ENCODE measurements at places on chromosomes 12 and 14.

DNA sequence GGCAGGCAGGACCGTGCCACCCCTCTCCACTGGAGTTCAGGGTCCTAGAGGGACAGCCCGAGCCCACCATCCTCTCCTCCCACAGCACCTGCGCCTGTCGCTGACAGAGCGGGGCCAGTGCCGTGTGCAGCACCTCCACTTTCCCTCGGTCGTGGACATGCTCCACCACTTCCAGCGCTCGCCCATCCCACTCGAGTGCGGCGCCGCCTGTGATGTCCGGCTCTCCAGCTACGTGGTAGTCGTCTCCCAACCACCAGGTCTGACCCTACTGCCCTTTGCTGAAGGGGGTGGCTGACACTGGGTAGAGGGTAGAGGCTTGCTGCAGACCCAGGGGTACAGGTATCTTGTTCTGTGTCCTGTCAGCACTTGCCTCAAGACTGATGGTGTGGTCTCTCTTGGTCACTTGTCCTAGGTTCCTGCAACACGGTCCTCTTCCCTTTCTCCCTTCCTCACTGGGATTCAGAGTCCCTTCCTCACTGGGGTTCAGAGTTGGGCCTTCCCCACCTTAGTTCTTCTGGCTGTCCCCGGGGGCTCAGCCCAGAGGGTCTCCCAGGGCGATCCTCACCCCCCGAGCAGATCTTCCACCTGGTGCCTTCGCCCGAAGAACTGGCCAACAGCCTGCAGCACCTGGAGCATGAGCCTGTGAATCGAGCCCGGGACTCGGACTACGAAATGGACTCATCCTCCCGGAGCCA, 42.0 kb downstream of the SH2B3 start:
- no peak for DNase-seq

DNA sequence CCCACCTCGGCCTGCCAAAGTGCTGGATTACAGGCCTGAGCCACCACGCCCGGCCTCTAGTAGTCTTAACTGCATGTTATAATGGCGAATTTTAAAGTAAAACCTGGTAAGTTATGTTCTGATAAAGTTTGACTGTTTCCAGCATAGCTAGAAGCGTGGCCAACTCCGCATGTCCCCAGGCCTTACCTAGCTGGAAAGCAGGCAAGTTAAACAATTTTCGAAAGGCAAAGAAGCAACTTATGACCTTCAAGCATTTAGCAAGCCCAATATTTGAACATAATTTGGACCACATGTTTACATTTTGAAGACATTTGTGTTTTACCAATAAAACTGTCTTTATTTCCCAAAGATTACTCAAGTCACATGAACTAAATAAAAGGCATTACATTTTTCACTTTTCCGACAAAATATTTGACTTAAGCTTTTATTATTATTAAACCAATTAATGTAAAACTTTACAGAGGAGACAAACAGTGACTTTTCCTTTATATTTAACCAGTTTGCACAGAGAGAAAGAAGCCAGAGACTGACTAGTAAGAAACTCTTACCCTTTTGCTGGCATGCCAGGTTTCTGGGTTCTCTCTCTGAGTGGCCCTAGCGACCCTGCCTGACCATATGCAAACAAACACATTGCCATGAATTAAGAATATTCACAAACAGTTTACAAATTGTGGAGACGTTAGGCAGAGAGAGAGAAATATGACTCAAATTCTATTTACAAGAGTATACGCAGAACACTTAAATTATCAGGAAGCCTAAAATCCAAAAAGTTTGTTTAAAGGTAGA, 106.3 kb downstream of the RIN3 start:
- no peak for DNase-seq

- DNase-seq = no peak
Observed at GRCh38 chr12:49655595-49656236, 32.4 kb downstream of the PRPF40B start.

DNA sequence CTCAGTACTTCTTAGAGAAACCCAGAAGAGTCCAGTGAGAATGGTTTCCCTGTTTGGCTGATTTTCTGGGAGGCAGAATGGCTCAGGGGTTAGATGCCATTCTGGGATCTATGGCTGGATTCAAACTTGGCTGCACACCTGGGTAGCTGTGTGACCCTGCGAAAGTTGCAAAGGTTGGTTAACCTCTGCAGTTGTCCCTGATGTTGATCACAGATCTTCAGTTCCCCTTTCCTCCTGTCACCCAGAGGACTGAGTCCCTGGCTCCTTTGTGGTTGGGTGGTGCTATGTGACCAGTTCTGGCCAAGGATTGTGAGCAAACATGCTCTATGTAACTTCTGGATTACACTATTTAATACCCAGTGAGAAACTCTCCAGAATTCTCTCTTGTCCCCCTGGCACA, 418.0 kb downstream of the RGS6 start:
- DNase-seq = no peak

GRCh38 chr12:124395986-124396385, 101.1 kb downstream of the RFLNA start:
- no peak for DNase-seq

DNA sequence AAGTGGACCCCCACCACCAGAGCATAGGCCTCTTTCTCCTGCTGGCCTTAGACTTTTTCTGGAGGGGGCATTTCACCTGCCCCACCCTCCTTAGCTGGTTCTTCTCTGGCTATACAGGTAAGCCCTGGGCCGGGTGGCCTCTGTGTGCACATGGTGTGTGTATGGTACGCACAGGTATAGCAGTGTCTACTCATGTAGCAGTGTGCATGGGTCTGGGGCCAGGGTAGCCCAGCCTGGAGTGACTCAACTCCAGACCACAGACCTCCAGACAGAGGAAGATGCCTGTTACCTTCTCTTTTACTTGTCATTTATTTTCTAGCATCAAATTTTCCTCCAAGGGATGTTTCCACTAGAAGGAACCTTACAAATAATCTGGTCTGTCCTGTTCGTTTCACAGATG, 6.9 kb downstream of the KCNA5 start:
- no peak for DNase-seq

- peak; percentile 26 for DNase-seq
Observed at GRCh38 chr12:106248846-106249371, 1.1 kb upstream of the CKAP4 start.

- no peak for DNase-seq
Observed at GRCh38 chr14:92503756-92504491, 9.7 kb upstream of the RIN3 start.

DNA sequence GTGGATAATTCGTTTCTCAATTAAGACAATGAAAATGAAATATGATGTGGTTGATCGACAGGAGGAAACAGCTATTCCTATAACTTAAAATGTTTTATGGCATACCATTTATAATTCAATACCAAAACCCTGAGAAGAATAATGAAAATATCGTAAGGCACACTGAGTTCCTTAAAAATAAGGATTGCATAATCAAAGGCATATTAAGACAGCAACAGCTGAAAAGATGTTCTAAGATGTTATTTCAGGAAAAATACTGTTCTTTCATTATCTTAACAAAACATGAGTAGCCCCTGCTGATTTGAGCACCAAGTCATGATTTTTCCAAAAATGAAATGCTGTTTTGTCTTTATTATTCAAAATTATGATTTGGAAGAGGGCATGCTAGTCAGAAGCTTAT, 189.4 kb upstream of the ALG10 start:
- no peak for DNase-seq

GRCh38 chr12:19491863-19492262, 52.6 kb downstream of the AEBP2 start:
- DNase-seq = no peak

GRCh38 chr12:79016181-79016580, 151.6 kb downstream of the SYT1 start:
- DNase-seq = no peak

DNA sequence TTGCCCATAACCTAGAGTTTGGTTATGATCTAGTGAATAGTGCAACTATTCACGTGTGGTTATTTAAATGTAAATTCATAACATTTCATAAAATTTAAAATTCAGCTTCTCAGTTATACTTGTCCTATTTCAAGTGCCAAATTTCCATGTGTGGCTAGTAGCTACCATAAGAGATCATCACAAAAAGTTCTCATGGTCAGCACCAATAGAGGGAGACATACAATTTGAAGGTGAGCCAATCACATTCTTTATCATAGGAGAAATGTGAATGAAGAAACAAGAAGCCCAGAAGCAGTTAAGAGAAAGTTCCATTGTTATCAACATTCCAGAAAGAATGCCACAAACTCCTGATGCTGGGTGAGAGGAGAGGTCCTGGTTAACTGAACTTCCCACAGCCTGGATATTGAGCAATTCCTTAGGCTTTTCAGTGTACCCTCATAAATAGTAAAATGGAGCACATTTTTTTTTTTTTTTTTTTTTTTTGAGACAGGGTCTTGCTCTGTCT, 892.9 kb upstream of the USP15 start:
- no peak for DNase-seq

DNA sequence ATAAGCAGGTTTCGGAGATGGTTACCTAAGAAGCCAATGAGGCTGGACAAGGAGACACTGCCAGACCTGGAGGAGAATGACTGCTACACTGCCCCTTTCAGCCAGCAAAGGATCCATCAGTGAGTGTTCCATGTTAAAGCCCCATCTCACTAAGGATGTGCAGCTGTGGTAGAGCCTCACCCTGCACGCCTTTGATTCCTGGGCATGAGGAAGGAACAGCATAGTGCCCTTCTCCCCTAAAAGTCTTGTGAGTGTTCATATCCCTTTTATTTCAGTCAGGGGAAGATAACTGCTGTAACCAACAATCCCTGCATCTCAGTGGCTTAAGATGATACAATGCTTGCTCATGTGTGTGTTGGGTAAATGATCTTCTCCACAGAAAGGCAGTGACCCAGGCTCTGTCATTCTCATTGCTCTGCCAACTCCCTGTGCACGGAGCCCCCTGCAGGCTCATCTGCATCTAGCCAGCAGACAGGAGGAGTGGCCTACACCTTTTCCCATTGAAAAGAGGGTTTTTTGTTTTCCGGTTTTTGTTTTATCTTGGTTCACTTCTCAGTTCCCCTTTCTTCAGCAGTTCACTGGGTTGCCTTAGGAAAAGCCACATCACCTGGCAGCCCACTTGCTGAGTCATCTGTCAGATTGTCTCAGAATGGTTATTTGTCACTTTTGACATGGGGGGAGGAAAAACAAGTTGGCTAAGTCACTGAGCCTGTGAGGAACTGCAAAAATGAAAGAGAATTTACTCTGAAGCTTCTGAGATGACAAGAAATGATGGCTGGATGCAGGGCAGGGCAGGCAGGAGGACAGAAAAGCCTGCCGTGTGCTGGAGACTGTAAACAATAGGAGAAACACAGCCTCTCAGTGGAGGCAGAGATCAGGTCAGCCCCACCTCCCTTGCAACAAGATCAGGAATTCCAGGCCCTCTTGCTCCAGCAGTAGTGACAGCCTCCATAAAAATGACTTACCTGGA, 193.3 kb downstream of the ANO4 start:
- DNase-seq = no peak

DNA sequence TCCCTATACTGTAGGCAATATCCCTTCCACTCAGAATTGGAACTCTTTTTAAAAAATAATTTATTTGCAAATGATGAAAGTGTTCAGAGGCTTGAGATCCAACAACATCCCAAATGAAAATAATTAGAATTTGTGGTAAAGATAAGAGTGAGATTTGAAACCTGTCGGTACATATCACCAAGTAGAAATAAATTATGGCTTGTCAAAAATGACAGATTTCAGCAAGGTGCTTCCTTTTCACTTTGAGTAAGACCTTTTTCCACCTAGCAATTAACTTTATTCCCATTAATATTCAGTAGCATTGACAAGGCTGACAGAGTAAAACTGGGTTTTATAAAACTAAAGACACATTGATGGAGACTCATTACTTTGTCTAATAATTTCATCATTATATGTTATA, 107.7 kb upstream of the PRKD1 start:
- no peak for DNase-seq

GRCh38 chr14:65738339-65738738, 325.8 kb downstream of the FUT8 start:
- no peak for DNase-seq

GRCh38 chr12:1346126-1346525, 248.3 kb downstream of the FBXL14 start:
- DNase-seq = no peak

DNA sequence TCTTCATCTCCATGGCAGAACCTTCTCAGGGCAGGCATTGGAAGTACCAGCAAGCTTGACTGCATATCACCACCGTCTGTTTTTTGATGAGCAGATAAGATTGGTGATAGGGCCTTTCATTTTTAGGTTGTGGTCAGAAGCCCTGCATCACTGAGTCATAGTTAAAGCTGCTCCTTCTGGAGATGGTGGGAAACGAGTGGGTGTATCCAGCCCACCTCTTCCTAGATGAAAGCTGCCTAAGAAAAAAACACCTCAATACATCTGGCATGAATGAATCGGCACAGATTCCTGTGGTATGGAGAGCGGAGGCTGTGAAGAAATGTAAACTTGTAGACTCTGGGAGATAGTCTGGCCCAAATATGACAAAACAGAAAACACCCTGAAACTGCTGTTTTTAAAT, 248.7 kb upstream of the EGLN3 start:
- no peak for DNase-seq

DNA sequence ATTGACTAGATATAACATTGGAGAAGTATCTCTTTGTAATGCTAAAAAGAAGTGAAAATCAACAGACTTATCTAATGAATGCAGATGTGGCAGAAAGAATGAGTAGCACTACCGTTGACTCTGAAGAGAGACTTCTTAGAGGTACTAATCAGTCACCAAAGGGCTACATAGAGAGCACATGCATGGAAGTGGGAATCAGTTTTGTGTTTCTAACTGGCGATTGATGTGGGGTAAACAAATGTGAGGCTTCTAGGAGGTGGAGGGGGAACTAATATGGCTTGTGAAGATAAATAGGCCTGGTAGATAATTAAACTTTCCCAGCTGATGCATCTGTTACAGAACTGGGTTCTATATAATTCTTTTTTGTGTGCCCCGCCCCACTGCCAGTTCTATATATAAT, 10.5 kb downstream of the COCH start:
- no peak for DNase-seq

All from activated naive CD4-positive, alpha-beta T cell treated with anti-CD3 and anti-CD28 coated beads, Interleukin-2, amount 10 ng/mL, durations not matched to agents 7 days and 5 days (primary cell).